ENCODE measurements at places on chromosomes 4 and X.

GRCh38 chr4:75512386-75513211 is 1.6 kb downstream of the RCHY1 start:
- no peak for DNase-seq

DNA sequence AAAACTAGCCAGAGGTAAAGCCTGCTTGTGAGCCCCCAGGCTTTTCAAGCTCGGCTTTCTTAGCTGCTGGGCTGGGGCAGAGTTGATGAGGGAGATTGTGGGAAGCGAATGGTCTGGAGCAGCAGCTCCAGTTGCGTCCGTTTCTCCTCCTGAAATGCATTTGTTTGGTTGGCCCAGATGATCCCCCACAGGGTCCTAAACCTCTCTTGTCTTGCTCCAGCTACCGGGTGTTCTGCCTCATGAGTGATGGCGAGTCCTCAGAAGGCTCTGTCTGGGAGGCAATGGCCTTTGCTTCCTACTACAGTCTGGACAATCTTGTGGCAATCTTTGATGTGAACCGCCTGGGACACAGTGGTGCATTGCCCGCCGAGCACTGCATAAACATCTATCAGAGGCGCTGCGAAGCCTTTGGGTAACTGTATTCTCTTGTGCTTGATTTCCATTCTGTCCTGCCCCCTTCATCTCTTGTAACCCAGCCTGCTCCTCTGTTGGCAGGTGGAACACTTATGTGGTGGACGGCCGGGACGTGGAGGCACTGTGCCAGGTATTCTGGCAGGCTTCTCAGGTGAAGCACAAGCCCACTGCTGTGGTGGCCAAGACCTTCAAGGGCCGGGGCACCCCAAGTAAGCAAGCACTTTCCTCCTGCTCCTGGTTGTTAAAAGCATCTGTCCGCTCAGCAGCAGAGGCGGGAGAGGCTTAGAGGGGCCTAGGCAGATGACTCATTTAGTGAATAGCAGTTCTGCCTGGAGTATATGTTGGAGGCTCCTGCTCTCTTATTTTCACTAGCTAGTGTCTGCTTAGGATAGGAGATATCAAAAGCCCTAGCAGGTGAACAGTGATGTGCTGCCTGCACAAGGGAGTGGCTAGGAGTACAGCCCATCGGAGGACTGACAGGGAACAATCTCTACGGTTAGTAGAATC is 15.3 kb downstream of the TKTL1 start:
- no peak for DNase-seq

DNA sequence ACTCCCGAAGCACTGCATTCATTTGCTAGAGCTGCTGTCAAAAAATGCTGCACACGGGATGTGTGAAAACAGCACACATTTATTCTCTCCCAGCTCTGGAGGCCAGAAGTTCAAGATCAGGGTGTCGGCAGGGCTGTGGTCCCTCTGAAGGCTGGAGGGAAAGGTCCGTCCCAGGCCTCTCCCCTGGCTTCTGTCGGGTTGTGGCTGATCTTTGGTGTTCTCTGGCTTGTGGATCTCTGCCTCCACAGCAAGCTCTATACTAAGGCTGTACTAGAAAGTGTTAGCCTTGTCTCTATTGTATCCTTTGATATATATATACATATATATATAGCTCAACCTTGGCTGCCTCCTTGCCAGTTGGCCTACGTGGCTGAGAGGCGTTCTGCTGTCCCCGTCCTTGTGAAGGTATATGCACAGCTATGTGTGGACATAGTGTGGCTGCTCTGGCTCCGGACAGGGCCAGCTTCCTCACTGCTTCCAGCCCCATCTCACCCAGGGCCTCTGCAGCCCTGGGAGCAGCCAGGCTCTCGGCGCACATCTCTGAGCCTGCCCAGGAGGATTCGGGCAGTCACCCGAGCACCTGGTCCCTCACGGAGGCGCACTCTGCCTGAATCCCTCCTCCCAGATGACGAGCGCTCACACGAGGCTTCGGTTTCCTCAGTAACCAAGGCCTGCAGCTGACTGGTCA is 15.0 kb upstream of the DUSP9 start:
- no peak for DNase-seq

DNA sequence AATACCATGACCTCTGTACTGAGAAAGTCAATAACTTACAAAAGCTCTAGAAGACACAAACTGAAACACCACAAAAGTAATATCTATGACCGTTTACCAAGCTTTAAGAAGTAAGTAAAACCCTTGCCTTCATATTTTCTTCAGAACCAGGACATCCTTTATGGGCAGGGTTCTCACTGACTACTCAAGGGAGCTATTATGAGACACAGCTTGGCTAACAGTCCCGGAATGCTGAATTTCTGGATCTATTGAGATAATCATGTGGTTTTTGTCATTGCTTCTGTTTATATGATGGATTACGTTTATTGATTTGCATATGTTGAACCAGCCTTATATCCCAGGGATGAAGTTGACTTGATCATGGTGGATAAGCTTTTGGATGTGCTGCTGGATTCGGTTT is 19.9 kb upstream of the CDS1 start:
- no peak for DNase-seq

GRCh38 chrX:33218819-33219218 is 7.5 kb upstream of the DMD start:
- no peak for DNase-seq

- DNase-seq = no peak
Measured at GRCh38 chr4:174596513-174596912, 74.2 kb upstream of the HPGD start.

DNA sequence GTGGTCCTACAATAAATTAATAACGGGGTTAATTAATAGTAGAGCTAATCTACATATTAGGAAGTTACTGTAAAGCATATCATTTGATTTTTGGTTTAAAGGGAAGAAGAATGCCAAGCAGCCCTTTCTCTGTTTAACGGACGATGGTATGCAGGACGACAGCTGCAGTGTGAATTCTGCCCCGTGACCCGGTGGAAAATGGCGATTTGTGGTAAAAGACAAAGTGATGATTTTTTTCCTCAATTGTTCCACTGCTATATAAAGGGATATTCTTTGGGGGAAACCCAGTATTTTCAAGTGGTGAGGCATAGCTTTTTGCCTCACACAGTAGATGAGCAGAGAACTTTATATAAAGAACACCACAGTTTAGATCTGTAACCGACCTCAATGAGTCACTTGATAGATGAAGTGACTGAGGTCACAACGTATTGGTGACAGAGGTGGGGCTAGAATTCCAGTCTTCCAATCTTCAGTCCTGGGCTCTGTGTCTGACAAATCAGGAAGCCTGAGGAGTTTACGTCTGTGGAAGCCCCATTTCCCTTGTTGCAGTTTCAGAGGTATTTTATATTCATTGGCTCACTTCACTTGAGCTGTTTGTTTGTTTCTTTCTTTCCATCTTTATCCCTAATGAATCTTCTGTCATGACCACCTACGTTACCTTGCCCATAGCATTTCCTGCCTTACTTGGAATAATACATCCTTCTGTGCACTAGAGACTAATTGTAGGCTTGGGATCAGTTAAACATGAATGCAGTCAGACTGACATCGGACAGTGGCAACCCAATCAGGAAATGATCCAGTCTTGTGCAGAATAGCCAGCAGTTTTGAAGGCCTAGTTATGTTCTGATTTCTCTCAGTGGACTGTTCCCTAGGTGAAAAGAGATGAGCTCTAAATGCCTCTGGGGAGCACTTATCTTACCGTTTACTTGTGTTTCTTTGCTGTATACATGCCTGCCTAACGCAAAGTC is 30.1 kb downstream of the ZRSR2 start:
- DNase-seq = no peak

GRCh38 chr4:138412847-138413246 is 170.7 kb upstream of the SLC7A11 start:
- no peak for DNase-seq

GRCh38 chr4:24805067-24805466 is 9.7 kb downstream of the SOD3 start:
- no peak for DNase-seq

- no peak for DNase-seq
Measured at GRCh38 chr4:87529187-87529586, at the start of gene SPARCL1. TSS of gene SPARCL1 (minus strand) at chr4:87529376. CDS start at chr4:87499574, 29,802 bp downstream.

DNA sequence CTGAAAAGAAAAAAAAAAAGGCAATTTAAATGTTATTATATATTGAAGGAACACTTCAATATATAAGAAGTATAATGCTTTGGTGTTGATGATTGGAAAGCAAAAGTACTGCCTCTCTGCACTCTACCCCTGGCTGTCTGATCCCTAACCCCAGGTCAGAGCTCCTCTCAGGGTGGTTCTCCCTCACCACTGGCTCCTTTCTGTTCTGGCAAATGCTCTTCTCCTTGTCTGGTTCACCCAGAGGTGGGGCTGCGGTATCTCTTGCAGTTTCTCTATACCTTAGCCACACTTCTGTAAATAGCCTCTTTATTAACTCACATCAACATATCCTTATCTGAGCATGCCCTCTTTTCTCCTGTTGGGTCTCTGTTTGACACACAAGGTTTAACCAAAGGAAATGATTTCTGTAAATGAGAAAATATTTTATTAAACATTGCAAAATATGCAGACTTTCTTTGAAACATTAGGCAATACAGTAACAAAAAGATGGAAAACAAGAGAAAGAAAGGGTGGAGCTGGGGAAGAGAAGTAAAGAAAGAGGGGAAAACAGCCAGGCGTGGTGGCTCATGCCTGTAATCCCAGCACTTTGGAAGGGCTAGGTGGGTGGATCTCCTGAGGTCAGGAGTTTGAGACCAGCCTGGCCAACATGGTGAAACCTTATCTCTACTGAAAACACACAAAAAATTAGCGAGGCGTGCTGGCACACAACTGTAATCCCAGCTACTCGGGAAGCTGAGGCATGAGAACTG is 45.7 kb downstream of the ING2 start:
- DNase-seq = no peak

- DNase-seq = no peak
Measured at GRCh38 chrX:39492497-39493162, 605.1 kb downstream of the BCOR start.

- no peak for DNase-seq
Measured at GRCh38 chr4:2963966-2964471, 648 bp downstream of the GRK4 start.

- DNase-seq = no peak
Measured at GRCh38 chr4:124738994-124739393, 26.5 kb upstream of the ANKRD50 start.

DNA sequence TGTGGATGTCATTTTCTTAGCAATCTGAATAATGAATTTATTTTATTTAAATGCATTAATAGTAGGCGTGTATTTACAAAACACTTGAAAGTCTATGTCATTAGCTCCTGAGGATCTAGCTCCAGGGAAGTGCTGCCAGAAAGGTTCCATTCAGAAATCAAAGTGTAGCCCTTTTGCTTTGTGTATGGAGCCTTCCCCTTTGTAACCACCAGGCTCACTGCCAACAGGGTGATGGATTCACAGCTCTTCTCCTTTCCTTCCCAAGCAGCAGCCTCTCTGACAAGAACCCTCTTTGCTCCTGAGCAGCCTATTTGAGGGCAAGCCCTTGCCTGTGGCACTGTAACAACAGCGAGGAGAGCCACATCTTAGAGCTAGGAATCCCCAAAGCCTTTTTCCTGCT is 286.0 kb upstream of the RASGEF1B start:
- no peak for DNase-seq

GRCh38 chr4:9765091-9765490 is 16.3 kb upstream of the DRD5 start:
- DNase-seq = no peak
